ENCODE measurements at places on chromosomes 1 and 21. TPM values are rescaled to one million over a fixed set of nuclear protein-coding genes. Genes with fewer than 3 reads are reported as not detected.

The MMP23B gene
- polyA plus RNA-seq = 5.7 TPM

The PRELP gene
- 2.8 TPM for polyA plus RNA-seq

DNA sequence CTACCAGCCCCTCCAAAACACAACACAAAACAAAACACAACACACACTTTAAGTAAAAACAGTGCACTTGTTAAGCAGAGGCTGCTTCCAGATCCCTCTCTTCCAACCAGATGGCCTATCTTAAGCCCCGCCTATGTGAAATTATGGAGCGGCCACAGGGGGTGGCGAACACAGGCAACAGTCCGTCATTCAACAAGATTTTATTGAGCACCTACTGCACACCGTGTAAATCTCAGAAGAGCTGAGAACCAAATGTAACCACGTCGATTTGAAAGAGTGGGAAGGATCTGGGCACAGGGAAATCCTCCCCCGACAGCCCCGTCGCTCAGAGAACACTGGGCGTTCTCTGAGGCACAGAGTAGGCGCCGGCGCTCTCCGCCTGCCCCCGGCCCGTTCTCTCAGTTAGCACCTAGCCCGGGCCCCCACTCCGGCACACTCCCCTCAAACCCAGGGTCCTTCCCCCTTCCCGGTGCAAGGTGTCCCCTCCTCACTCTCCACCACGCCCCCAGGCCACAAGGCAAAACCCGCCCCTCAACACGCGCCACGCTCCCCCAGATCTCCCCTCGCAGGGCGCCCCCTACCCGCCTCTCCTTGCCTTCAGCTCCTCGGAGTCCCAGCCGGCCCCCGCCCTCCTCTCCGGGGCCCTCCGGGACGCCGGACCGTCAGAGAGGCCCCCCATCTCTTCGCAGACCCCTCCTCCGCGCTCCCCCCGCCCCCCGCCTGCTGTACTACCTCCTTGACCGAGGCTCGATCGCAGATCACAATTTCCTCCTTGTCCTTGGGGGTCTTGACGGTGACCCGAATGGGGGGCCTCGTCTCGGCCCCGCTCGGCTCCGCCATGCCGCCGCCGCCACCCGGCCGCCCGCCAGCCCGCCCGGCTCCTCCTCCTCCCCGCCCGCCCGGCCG, 483 bp downstream of the UBQLN4 start:
- DNase-seq = no peak

DNA sequence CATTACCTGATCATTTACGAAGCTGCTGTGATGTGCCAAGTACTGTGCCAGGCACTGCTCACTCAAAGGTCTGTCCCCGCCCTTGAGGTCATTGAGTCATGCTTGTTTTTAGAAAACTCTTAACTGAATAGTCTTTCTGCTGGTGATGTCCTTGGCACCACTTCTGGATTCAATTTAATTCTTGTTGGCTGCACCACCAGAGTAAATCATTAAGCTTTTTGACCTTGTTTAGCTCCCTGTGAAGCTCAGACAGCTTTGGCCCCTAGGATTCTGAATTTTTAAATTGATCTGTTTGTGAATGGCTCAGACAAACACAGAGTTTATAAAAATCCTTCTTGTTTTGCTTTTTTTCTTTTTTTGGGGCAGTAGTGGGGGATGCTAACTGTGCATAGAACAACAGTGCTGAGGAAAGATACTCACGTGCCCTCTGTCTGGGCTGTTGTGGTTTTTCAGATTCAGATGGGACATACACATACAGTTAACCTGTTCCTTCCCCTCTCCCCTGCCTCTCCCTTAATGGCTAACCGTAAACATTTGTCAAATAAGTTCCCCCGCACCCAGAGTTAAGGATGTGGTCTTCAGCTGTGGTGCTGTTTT, 67.6 kb downstream of the MTR start:
- DNase-seq = no peak

DNA sequence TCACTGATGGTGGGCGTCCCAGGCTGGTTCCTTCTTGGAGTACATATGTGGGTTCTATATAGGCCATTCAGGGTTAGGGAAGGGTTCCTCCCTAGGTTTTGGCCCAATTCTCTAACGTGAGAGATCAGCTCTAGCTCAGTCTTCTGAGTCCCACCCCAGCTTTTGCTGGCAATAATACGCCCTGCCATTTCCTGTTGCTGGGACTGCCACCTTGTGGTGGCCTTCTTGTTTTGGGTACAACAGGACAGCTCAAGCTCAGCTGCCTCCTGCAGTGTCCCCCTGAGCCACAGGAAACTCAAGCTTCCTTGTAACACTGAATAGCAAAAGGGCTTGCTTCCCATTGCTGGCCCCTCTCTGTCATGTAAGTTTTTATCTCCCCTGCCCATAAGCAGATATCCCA, 77.8 kb downstream of the BACH1 start:
- DNase-seq = no peak

GRCh38 chr1:224173523-224173922, 9.5 kb upstream of the DEGS1 start:
- no peak for DNase-seq

DNA sequence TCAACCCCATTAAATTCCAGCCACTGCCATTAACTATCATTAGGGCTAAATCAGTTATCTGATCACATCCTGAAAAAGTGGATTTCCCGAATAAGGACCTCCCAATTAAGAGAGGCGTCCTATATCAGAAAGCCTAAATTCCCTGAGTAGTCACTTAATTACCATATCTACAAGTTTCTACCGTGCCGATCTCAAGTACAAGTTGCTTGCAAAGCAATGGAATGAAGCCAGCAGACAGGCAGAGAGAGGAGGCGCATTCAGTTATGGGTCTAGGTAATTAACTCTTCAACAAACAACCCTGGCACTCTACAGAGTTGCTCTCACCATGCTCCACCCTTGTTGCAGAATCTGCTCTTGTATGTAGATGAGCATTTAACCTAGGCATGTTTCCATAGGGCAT, 494.6 kb upstream of the RUNX1 start:
- DNase-seq = no peak

GRCh38 chr1:161229896-161230295, 4.0 kb downstream of the TOMM40L start:
- DNase-seq = no peak

DNA sequence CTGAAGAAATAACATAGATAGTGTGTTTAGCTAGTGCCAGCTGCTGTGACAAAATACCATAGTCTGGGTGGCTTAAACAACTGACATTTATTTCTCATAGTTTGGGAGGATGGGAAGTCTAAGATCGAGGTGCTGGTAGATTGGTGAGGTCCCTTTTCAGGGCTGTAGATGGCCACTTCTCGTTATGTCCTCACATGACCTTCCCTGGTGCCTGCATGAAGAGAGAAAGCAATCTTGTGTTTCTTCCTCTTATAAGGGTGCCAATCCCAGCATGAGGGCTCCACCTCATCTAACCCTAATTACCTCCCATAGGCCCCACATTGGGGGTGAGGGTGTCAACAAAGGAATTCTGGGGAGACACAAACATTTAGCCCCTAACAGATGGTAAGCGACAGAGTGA, 9.3 kb downstream of the MTARC2 start:
- DNase-seq = no peak

DNA sequence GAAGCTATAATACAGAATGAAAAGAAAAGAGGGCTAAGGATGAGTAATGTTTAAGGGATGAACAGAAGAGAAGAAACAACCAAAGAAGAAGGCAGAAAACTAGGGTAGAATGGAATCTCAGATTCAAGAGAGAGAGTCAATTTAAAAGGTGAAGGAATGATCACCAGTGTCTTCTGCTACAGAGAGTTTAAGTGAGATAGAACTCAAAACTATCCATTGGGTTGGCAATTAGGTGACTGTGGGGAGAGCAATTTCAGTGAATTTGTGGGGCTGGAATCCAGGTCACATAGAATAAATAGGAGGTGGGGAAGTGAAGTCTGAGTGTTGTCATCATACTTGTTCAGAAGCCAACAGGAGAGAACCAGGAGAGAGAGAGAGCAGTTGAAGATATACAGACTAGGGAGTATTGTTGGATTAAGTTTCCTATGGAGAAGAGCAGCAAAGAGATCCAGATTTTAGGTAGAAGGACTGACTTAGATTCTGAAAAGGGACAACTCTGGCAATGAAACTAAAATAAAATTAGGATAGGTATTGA, 19.9 kb downstream of the MACF1 start:
- no peak for DNase-seq

DNA sequence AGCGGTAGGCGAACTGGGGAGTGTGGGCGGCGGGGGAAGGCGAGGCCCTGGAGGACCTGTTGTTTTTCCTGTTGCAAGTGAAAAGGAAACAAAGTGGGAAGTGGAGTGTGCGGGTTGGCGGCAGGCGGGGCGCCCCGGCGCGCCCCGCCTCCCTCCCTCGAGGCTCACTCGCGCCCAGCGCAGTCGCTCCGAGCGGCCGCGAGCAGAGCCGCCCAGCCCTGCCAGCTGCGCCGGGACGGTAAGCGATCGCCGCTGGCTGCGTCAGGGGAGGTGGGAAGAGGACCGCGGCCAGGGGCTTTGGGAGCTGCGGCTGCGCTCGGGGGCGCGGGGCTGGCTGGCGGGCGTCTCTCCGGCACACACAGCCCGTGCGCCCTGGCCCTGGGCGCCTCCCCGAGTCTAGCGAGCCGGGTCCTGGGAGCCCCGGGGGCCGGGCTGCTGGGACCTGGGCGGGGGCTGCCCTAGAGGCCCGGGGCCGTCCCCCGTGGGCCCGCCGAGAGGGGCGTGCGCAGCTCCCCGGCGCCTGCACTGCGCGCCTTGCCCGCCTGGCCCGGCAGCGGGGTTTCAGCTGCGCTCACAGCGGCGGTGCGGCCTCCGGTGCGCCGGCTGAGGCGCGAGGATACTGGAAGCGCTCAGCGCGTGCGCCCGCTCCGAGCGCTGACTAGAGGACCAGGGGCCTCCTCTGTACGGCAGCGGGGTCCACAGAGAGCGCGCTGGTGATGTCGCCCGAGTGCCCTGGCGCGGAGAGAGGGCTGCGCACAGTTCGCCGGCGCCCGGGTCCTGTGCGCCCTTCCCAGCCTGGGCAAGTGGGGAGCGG, at the start of gene PIK3CD:
Gene PIK3CD (plus strand): TSS at position 167 of the 814 bp plus-strand sequence. CDS start 58,725 bp downstream, outside the sequence.
- no peak for DNase-seq

The CDK18 gene
- 0.45 TPM for polyA plus RNA-seq

DNA sequence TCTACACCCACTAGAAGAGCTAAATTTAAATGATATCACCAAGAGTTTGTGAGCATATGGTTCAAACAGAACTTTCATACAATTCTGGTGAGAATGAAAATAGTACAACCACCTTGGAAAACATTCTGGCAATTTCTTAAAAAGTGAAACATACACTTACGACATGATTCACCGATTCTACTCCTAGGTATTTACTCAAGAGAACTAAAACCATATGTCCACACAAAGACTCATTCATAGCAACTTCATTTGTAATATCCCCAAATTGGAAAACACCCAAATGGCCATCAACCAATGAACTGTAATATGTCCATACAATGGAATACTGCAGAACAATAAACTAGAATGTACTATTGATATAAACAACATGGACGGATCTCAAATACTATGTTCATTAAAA, 51.2 kb upstream of the ADAM30 start:
- peak; percentile 77 for DNase-seq

GRCh38 chr1:71640116-71640515, 559.3 kb upstream of the ZRANB2 start:
- no peak for DNase-seq

The OR2T2 gene
- not detected for polyA plus RNA-seq

Data from BJ (cell line).